ENCODE measurements at places on chromosomes 1 and 21.

DNA sequence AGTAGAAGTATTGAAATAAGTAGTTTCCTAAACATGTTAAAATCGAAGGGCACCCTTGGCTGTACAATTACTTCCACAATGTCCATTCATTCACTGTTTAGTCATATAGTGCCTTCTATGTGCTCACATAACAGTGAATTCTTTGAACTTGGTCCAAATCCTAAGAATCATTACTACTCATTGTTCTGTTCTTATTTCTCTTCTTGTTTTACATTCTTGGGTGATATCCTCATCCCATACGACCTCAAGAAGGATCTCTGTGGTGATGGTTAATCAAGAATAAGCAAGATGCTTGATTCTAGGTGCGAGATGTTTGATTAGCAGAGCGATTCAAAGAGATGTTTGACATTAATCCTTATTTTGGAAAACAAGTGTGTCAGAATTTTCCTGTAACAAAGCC lies 667.4 kb upstream of the ZP4 start:
- no peak for DNase-seq

DNA sequence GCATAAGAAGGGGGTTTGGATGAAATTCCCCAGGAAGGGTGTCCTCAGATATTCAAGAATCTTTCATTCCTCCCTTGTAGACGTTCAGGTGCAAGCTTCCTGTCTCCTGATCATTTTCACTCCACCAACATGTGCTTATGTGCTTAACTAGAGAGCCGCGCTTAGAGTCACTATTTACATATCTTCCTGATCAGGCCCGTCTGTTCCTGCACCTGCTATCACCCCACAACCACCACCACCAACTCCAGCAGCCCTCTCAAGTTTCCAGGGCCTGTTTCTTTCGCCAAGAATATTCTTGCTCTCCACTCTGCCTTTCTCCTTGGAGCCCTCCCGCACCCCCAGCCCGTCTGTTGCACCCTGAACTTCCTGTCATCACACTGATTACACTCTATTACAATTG lies 113.4 kb downstream of the SPSB1 start:
- no peak for DNase-seq

- no peak for DNase-seq
These were observed 6.9 kb downstream of the PAX7 start for GRCh38 chr1:18637511-18637960.

DNA sequence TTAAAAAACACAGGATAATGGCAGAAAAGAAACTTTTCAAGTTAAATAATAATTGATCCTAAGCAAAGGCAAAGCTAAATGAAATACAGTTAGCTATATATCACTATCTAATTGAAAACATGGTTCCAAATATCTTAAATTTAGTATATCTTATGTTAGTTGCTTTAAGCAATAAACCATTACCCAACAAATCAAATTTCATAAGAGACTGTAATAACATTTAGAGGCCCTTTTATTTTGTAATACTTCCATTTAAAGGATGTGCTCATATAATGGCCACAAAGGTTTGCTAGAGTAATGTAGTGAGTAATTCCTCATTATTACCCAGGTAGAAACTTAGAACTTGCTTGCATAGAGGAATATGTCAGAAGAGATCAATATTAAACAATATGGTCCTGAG lies 32.3 kb downstream of the RPL5 start:
- no peak for DNase-seq

- DNase-seq = no peak
These were observed 182.7 kb upstream of the PTBP2 start for GRCh38 chr1:96538883-96539282.

GRCh38 chr1:119308806-119309205 lies 59.8 kb upstream of the HAO2 start:
- DNase-seq = no peak

GRCh38 chr1:165408518-165408917 lies 36.4 kb downstream of the RXRG start:
- no peak for DNase-seq

DNA sequence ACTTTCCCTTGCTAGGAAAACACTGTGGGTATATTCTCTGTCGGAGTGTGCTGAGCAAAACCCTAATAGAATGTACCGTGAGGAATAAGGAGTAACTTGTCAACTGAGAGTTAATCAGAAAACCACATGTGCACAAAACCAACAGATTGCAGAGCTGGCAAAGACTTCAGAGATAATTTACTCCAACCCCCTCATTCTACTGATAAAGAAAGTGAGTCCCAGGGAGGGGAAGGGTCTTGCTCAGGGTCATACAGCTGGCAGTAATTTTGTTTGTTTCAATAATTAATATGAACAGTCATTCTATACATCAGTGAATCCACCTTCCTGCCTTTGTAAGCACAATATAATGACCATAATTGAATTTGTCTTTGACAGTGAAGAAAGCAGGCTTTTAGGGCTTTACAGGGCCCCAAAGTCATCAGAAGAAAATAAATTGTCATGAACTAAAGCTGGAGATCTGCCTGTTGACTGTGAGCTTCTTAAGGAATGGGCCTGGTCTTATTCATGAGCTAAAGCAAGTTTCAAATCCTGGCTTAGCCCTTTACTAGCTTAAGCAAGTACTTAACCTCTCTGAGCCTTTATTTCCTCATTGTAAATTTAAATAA lies 67.2 kb upstream of the HOOK1 start:
- DNase-seq = no peak

- no peak for DNase-seq
These were observed 9.5 kb upstream of the PADI3 start for GRCh38 chr1:17239420-17239819.

DNA sequence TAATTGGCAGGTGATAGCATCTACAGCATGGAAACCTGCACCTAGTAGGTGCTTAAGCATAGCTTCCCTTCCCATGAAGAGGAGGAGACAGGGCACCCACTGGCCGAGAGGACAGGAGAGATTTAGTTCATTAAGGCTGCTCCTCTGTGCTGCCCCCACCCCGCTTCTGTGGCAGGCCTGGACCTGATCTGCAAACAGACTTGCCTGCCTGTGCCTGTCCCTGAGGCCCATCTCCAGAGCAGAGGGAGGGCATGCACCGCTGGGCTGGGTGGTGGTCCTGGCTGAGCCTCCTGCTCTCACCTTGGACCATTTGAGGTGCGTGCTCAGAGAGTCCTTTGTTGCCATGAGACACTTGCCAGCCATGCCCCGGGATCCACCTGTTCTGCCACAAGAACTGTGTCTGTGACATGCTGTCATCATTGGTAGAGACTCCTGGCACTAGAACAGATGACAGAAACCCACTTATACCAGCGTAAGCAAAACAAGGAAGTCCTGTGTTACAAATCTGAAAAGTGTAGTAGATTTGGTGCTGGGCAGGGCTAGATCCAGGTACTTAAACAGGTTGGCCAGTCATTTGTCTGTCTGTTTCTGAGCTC lies 55.6 kb downstream of the PTPRF start:
- no peak for DNase-seq

- DNase-seq = no peak
These were observed 375.9 kb downstream of the DSCAM start for GRCh38 chr21:40471103-40471502.

DNA sequence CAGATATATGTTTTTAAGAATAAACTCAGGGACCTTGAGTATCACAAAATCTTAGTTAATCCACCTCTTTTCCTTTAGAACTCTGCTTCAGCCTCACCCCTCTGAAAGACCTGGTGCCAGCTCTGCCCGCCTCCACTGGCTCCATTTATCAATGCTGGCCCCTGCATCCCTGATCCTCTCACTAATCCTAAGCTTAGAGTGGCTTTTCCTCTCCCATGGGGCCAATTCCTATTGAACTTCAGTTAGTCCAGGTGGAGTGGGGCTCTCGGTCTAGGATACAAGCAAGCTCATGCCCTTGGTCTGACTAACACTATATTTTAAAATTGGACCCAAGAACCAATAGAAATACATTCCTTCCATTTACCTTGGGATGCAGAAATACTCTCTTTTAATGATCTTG lies 87.0 kb downstream of the RGS7 start:
- DNase-seq = no peak

- DNase-seq = no peak
These were observed 553.0 kb downstream of the SMYD3 start for GRCh38 chr1:245953876-245954660.

DNA sequence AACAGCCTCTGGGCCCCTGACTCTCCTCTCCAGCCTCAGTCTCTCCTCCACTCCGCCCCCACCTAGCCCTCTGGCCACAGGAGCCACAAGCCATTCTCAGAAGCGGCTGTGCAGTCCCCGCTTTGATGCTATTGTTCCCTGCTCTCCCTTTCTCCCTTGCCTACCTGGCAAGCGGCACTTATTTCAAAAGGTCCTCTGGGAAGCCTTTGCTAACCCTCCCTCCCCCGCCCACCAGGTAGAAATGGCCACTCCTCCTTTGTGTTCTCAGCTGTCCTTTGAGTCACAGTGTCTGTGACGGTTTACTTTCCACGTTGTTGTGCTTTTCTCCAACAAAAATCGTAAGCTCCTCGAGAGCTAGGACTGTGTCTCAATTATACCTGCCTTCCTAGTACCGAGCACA lies 338.4 kb upstream of the PROX1 start:
- DNase-seq = no peak

DNA sequence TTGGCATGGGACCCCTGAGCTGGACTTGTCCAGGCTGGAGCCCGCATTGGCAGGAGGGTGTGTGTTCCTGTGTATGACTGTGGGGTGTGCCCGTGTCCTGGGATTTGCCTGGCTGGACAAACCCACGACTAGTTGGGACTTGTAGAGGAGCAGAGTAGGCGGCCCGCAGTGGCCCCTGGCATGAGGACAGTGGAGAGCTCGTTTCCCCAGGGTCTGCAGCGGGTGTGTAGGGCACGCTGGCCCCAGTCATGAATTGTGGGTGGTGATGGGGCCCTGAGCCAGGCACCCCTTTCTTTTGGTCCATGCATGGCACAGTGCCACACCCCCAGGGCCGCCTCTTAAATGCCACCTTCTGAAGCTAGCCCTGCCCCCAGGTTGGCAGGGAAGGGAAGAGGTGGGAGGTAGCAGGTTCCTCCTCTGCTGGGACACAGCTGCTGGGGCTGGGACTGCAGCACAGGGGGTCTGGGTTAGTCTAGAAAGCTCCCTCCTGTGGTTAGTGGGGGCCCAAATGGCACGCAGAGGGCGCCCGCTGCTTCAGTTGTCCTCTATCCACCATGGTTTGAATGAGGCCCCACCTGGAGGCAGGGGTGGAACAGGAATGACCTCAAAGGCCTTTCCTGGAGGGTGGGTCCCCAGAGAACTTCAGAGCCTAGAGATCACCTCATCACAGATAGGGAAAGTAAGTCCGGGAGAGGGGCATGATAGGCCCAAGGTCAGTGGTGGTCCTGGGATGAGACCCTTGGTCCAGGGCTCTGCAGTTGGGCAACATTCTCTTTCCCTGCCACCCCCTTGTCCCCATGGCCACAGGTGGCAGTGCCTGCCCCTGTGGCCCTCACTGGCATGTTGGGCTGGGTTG lies 4.1 kb downstream of the CROCC start:
- DNase-seq = no peak

DNA sequence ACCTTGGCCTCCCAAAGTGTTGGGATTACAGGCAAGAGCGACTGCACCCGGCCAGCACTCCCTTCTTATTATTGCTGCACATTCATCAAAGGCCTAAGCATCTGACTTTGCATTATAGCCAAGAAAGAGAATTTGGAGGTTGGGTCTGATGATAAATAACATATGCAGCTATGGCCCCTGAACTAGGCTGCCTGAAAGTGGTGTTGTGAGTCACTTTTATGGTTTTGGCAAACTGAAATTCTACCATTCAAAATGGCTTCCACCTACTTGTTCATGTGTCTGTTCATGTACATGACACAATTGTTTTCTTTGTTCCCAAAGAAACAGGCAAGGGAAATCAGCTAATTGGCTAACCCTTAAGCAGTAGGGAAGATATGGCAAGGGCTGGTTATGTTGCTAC lies 25.0 kb upstream of the UAP1 start:
- DNase-seq = no peak

- no peak for DNase-seq
These were observed 23.8 kb downstream of the IGFN1 start for GRCh38 chr1:201214461-201214860.

- no peak for DNase-seq
These were observed 100.6 kb downstream of the ROR1 start for GRCh38 chr1:63874278-63874880.

DNA sequence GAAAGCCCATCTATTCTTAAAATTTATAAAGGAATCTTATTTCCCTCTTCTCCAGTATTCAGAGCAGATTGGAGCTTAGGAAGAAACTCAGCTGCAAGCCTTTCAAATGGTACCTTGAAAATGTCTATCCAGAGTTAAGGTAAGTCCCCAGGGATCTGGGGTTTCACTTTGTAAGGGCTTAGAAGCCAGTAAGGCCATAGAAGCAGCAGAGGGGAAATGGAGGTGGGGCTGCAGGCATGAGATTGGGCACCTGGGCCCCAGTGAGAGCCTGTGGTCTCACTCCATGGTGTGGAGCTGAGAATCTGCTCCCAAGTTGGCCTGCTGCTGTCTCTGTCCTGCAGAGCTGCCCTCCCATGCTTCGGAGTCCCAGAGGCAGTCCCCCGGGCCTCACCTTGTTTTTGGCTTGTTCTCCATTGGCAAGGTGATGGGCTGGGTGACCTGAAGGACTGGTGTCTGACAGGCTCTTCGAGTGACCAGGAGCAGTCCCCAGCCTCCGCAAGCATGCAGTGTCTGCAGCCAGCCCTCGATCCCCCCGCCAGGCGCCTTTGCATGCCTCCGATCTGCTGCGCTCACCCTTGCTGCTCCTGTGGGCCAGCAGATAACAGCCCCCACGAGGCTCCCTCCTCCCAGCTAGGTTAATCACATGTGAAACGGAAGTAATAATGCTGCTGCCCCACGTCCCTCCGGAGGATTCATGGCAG lies 163.1 kb downstream of the PGBD5 start:
- DNase-seq = no peak

DNA sequence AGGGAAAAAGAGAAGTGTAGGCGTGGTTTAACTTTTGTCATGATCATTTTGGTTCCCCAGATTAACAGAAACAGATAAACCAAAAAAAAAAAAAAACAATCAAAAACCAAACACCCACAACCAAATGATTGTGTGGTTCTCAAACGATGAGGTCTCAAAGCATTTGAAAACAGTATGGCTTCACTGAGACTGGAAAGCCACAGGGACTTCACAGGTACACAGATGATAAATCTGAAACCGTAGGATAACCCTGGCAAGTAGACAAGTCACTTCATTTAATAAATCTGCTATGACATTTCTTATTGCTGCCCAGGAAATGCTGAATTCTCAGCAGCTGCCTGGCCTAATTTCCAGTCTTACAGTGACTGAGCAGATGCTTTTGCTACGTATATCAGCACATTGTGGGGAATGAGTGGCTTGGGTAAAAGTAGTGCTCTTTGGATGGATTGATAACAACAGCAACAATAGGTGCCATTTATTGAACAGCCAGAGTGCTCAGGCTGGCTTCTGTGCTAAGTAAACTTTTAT lies 6.1 kb downstream of the ST6GALNAC3 start:
- no peak for DNase-seq

DNA sequence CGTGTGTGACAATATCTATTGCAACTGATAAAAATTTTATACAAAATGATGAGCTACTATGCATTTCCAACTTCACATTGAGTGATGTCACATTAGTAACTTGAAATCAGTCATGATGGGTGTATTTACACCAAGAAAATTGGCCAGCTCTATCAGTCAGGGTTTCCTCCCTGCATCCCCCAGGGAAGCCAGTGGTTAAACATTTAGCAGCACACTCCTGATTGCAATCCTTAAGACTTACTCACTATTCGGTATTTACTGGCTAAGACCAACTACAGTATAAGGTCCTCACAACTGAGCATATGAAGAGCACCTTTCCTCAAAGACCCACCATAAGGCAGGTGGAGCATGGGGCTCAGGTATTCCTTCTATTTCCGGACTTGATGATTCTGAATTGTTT lies 41.3 kb upstream of the PTGFRN start:
- no peak for DNase-seq

All from T-helper 9 cell (primary cell).